ENCODE measurements at places on chromosomes 1 and 21.

- DNase-seq, result no peak
Observed at GRCh38 chr1:154000420-154000819, 9.9 kb downstream of the RPS27 start.

DNA sequence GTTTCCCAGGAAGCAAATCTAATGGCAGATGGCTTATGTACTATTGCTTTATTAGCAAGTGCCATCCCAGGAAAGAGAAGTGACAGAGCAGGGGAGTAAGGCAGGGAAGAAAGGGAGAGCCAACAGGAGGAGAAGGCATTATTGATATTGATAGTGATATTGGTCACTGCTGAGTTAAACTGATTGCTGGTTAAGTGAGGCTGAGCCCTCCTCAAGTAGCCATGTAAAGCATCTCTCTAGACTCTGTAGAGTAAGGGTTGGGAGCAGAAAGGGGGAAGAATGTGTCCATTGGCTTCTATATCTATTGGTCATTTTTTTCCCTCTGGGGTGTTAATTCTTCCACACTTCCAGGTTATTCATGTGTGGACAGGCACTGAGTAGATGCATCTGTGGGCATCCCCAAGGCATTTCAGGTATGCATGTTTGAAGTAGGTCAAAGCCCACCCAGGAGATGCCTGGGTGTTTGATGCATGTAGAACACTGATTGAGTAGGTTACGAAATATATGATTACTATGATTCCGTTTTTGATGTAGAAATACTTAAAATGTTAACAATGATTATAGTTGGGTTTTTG is 290.5 kb upstream of the DPYD start:
- DNase-seq, result no peak

DNA sequence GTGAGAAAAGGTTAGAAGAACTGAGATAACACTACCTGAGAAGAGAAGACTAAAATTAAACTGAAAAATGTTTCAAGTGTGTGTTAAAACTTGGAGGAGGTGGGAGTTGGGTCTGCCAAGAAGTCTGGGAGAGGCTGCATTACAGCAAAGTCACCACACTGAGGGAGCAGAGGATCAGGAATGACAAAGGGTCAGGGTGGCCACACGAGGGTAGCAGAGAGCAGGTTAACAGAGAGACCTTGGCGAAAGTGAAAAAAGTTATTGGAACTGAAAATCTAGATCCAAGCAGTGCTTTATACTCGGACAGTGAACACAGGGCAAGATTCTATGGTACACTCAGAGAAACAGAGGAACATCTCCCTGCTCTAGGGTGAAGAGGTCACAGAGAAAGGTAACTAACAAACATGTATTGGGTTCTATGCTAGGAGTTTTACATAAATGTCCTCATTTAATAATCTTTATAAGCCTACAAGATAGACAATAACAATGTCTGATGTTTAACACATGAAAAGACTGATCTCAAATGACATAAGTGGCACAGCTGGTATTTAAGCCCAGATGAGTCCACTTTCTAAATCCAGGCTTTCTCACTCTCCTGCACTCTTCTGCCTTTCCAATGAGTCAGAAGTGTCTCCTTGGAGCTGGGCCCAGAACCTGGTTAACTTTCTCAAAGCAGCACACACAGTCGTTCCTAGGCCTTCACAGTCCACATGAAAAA is 10.3 kb upstream of the CADM3 start:
- peak; percentile 12 for DNase-seq

- no peak for DNase-seq
Observed at GRCh38 chr21:43778469-43779335, 2.6 kb upstream of the CSTB start.

DNA sequence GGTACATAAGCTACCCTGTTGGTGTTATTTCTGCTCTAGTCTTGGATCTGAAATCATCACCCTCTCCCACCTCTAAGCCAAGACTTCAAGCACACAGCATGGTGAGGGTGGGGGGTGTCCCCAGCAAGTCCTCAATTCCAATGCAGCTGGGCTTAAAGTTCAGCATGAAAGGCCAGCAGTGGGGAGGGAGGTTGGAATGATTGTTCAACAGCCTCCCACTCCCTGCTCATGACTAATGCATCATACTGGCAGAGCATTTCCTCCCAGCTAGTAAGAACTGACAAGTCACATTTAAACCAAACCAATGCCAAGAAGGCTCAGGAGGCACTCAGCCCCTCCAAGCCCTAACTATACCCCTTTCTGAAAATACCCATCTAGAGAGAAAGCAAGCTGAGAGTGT is 50.1 kb downstream of the TIAM1 start:
- DNase-seq, result no peak

GRCh38 chr1:156961709-156962108 is 41.3 kb downstream of the LRRC71 start:
- DNase-seq, result no peak

- no peak for DNase-seq
Observed at GRCh38 chr21:41640748-41641509, 125.9 kb downstream of the RIPK4 start.

GRCh38 chr1:5513846-5514526 is 478.2 kb downstream of the NPHP4 start:
- DNase-seq, result no peak

DNA sequence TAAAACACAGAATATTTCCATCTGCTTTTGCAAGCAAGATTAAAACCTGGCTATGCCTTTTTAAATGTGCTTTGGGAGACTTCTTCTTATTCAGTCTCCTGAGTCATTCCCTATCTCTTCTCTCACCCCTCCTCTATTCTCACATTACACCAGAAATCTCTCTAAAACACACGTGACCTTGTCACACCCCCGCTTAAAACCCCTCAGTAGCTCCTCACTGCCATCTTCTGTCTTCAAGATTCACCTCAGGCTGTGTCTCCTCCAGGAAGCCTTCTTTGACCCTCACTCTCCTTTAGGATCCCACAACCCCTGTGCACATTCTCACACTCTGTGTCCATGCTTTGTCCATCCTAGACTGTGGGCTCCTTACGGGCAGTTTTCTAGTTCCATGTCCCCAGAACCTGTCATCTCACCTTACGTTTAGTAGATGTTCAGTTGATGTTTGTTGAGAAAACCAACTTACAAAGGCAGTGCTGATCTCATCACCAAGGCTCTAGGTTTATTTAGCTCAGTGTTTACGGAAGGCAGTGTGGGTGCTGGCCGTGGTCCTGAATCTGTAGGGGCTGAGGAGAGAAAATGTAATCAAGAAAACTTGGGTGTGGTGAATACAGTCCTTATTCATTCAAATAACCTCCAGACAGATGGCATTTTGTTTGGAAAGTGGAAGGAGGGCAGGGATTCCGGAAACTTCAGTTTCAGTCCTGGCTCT is 143.5 kb downstream of the DMRTA2 start:
- DNase-seq, result no peak

- no peak for DNase-seq
Observed at GRCh38 chr1:178122283-178122682, 28.4 kb downstream of the RASAL2 start.

- DNase-seq, result no peak
Observed at GRCh38 chr1:212651977-212652376, 43.4 kb downstream of the ATF3 start.

DNA sequence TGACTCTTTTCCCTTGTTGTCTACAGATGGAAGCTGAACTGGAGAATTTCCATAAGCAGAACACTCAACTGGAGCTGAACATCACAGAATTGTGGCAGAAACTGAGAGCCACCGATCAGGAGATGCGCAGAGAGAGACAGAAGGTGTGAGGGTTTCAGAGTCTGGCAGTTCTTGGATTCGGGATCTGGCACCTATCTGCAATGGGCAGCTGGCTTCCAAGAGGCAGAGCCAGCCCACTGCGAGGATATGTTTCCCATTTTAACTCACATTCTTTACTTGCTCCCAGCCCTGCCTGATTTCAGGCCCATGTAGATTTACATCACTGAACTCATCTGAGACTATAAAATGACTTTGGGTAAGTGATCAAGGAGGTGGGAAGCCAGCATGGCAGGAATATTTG is 37.3 kb upstream of the TMEM125 start:
- no peak for DNase-seq

DNA sequence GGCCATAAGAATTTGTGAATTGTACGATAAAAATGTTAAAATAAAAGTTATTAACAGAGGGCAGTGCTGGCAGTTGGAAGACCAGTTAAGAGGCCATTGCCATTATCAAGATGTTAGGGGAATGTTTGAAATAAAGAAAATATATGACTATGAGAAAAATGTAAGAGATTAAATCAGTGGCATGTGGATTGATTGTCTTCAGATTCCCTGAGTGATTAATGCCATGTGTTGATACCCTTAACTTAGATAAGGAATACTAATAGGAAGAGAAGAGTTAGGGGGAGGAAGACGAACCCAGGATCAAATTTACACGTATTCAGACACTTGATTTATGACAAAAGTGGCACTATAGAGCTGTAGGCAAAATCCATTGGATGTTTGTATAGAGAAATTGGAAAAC is 155.8 kb downstream of the PIK3R3 start:
- DNase-seq, result no peak

GRCh38 chr1:38047603-38048141 is 1.1 kb upstream of the POU3F1 start:
- DNase-seq, result no peak

- DNase-seq, result no peak
Observed at GRCh38 chr21:30014886-30015285, 75.1 kb upstream of the GRIK1 start.

DNA sequence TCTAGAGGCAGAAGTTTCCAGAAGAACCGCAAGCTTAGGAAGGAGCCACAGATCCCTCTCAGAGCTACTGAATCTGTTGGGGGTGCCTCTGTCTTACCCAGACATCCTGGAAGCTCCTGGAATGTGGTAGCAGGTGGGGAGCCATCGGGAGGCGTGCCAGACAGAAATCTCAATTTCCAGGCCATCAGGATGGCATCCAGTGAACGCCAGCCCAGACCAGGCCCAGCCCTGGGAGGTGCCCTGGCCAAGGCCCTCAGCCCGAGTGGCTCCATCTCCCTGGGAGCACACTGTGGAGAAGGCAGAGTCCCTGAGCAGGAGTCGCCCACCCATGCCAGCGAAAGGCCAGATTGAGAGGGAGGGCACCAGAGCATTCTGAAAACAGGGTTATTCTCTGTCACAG is 2.5 kb downstream of the ABCA4 start:
- DNase-seq, result no peak

GRCh38 chr1:214469290-214469689 is 82.1 kb downstream of the PTPN14 start:
- no peak for DNase-seq

DNA sequence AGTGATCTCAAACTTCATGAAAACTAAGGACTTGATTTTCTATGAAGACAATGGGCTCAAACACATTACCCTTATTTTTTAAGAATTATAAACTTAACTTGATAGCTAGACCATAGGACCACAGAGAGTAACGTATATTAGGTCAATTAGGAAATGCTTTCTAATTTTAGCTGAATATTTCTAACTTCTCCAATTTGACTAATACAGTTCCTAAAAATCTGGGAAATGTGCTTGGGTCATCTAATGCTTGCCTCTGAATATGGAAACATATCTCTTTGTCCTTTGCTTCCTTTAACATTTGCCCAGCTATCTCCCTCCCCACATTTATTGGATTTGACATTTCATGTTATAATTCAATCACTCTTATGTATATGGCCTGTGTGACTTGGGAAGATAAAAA is 141.4 kb downstream of the LHX8 start:
- no peak for DNase-seq

DNA sequence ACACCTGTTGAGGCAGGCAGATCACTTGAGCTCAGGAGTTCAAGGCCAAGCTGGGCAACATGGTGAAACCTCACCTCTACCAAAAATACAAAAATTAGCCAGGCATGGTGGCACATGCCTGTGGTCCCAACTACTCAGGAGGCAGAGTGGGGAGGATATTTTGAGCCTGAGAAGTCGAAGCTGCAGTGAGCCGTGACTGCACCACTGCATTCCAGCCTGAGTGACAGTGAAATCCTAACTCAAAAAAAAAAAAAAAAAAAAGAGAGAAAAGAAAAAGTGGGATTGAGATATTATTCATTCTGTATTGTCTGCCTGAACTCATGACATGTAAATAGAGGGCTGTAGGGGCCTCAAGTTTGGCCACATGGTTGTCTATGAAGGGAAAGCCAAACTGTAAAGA is 37.3 kb downstream of the WNT2B start:
- no peak for DNase-seq

DNA sequence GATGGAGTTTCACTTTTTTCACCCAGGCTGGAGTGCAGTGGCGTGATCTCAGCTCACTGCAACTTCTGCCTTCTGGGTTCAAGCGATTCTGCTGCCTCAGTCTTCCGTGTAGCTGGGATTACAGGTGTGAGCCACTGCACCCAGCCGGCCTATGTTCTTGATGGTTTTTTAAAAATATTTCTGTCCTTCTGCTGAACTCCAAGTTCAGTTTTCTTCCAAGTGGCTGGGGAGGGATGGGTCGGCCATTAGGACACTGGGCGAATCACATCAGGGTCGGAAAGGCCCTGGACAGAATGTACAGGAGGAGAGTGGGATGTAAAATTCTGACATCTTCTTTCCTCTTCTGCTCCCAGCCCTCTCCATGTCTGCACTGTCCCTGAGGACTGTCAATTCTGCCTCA is 289.6 kb downstream of the PTPRU start:
- no peak for DNase-seq

DNA sequence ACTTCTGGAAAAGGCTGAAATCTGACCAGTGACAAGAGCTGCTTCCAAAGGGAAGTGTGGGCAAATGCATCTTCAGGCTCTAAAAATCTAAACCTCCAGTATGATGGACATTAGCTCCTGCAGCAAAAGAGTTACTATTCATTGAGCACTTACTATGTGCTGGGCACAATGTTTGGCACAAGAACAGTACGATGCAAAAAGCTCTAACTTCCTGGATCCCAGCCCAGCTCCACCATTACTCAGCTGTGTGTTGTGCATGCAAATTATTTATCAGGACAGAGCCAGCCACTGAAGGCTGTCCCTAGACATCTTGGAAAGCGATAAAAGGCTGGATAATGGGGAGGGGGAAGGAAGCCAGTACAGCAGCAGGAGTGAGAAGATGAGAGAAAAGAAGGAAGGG is 143.5 kb downstream of the ELAVL4 start:
- DNase-seq, result no peak

- DNase-seq, result no peak
Observed at GRCh38 chr1:223330466-223330865, 33.5 kb downstream of the SUSD4 start.

GRCh38 chr21:17903929-17904639 is 84.9 kb upstream of the C21orf91 start:
- DNase-seq, result no peak

- no peak for DNase-seq
Observed at GRCh38 chr1:94258873-94259331, 21.5 kb upstream of the ARHGAP29 start.

DNA sequence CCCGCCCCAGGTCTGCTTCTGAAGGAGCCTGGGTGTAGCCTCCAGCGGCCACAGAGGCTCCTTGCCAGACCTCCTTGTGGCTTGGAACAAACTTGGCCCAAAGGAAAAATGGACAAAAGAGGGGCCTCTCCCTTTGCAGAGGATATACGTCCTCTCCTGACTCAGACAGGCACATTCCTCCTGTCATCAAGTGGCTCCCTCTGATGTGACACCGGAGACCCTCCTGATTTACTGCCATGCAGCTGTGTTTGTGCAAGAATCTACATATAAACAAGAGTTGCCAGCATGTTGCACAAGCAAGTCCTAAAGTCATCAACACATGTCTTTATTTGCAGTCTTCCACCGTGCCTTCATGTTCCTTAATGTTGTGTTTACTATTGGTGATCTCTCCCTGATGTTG is 54.1 kb upstream of the F3 start:
- no peak for DNase-seq

- no peak for DNase-seq
Observed at GRCh38 chr1:233295975-233296322, 424 bp upstream of the PCNX2 start.
